ENCODE measurements at places on chromosomes 11 and 22.

DNA sequence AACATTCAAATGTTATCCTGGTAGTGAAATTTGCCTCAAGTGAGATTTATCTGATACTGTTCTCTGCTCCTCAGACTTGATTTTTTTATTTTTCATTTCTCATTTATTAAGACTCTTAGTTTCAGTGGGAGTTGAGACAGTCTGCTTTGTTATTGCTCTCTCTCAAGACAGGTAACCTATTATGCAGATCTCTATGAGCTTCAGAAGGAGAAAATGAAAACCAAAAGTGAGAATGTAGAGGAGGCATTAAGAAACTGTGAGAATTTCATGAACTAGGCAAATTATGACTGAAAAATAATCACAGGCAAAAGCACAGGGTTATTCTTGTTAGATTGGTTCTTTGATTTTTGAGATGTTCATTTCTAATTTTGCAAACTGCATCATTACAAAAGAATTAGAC is 290.0 kb upstream of the CHORDC1 start:
- DNase-seq: no peak

GRCh38 chr11:61488651-61489291 is 19.8 kb upstream of the LRRC10B start:
- no peak for DNase-seq

GRCh38 chr11:73155102-73155501 is 13.0 kb upstream of the FCHSD2 start:
- DNase-seq: no peak

DNA sequence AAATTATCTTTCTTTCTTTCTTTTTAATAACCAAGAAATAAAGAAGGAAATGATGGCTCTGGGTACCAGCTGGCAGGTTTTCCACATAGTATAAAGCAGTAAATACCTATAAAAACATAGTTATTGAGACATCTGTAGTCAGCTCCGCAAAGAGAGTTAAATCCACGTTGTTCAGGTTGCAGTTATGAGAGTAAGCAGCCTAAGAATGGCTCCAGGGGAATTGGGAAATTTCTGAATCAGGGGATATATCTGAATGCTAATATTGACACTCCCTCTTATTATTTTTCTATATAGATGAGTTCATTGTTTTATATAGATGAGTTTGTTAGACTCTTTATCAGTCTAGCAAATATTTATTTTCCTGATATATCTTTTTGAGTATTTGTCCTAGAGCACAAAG is 322.0 kb upstream of the LRRC4C start:
- DNase-seq: no peak

GRCh38 chr11:87081358-87081757 is 43.6 kb downstream of the TMEM135 start:
- no peak for DNase-seq

- peak; percentile 93 for DNase-seq
Measured at GRCh38 chr11:119196833-119197483, 9.2 kb upstream of the CBL start.

- DNase-seq: peak; percentile 37
Measured at GRCh38 chr11:61923166-61924063, 6.0 kb upstream of the RAB3IL1 start.

DNA sequence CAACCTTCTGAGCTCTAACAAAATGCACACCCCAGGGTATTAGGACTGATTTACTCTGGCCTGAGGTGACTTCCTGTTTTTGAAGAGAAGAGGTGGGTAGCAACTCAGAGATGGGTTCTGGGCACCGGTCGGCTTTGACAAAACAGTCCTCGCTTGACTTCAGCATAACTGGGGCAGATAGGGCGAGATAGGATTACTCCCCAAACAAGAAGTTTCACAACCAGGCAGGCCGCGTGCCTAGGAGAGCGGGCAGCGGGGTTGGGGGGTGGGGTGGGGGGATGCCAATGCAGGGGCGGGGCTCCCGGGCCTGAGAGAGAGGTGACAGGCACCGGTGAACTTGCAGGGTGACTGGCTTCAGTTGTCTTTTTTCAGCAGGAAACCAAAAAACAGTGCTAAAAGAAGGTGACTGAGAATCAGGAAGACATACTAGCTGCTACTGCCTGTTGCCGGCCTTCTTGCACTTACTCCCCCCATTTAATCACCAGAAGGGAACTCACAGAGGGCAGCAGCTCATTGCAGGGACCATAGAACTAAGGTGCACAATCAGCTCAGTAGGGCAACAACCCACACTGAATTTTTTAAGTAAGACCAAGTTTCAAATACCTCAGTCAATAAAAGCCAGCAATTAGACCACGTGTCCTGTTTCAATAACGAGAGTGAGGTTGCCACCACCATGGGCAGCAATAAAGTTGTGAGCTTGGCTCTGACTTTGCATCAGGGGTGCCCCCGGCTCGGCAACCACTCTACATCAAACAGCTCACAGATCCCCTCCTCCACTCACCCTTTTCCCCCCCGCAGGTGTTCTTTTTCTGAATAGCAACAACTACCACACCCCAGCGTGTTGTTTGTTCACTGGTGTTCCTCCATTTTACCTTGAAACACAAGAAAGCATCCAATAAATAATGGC is 37.2 kb upstream of the ETS1 start:
- no peak for DNase-seq

- DNase-seq: no peak
Measured at GRCh38 chr11:71227058-71227659, 25.2 kb downstream of the SHANK2 start.

GRCh38 chr22:19105867-19106802 is 16.1 kb downstream of the DGCR2 start:
- DNase-seq: no peak
